ENCODE measurements at places on chromosomes 16 and 17. TPM values are rescaled to one million over a fixed set of nuclear protein-coding genes. Genes with fewer than 3 reads are reported as not detected.

DNA sequence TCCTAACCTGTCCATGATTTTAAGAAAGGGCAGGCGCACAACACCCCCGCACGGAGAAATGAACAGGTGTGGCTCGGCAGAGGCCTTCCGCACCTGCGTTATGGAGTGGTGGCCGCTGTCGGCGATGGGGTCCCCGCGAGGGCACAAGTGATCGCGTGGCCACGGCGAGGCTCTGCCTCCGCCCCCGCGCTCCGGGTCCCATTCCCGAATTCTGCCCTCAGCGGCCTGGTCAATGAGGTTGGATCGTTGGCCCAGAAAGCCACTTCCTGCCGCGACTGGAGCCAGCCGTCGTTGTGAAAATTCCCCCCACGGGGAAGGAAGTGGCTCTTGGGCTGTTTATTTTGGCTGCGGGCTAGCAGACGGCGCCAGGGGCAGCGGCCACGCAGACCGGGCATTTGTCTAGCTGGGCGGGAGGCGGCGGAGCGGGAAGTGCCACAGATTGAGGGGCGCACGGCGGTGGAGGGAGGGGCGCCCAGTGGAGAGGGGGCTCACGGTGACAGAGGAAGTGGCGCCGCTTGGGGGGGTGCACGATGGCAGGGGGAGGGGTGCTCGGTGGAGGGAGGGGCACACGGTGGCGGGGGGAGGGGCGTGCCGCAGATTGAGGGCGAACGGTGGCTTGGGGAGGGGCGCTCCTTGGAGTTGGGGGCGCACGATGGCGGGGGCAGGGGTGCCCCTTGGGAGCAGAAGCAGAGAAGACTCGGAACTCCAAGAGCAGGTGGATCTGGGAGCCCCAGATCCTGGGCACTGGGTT is 25.0 kb downstream of the MRC2 start:
- peak; percentile 76 for DNase-seq

- DNase-seq: no peak
Measured at GRCh38 chr16:59759296-59759695, 1025.2 kb upstream of the GOT2 start.

DNA sequence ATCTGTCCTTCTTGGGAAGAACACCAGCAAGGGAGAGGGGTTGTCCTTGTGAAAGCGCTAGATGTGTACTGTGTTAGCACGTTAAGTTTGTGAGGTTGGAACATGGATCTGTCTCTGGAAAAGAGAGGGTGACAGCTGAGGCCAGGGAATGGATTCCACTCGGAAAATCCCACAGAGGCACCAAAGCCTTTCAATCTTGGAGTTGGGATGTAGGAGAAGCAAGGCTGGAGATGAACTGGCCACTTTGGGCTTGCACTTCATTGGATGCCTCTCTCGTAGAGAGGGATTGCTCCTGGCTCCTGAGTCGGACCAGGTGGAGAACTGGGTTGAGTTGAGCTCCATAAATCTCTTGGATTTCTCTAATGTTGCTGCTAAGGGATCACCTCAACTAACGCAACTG is 67.2 kb downstream of the CCDC182 start:
- no peak for DNase-seq

DNA sequence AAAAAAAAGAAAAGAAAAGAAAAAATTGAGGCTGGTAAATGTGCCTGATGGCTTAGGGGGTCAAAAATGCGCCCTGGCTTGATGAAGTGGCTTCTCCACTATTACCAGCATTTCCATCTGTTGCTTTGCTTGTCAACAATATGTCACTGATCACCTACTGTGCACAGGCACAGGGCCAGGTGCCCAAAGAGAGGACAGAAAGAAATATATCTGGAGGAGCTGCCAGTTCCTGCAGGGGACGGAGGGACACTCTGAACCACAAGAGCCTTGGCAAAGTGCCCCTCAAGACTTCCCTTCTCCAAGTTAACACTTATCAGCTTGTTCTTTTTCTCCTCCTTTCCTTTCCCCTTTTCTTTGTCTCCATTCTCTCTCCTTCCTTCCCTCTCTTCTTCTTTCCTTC is 34.7 kb downstream of the GINS3 start:
- no peak for DNase-seq

DNA sequence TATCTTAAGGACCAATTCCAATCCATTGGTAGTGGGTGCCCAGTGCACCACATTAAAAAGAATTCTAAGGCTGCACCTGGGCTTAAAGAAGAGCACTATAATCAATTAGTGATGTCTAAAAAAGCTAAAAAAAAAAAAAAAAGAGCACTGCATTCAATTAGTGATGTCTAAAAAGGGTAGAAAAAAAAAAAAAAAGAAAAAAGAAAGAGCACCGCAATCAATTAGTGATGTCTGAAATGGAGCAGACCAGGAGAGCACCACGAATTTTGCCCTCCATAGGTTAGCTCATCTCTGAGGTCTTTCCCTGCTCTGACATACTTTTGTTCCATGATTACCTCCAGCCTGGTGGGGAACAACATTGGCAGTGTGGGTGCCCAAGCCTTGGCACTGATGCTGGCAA is 18.9 kb upstream of the CYLD start:
- no peak for DNase-seq

GRCh38 chr17:45021607-45022287 is 29.7 kb downstream of the DCAKD start:
- DNase-seq: peak; percentile 85

GRCh38 chr17:38797158-38797490 is 2.2 kb downstream of the PIP4K2B start:
- no peak for DNase-seq

- peak; percentile 74 for DNase-seq
Measured at GRCh38 chr16:14003074-14003570, 68.0 kb upstream of the MRTFB start.

DNA sequence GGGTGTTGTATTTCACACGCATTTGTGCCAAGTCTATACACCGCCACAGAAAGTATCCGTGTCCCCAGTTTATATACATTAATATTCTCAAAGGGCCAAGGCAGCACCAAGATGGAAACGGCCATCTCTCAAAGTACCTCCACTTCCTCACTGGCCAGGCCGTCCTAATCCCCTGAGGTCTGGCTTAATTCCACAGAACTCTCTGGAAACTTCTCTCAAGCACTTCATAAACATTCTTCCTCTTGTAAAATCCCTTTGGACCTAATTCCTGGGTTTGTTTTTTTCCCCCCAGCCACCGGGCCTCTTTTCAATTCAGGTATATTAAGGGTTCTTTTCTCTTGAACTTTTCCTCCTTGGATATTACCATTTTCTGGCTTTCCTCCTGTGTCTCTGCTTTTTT is 5.1 kb upstream of the ERN1 start:
- DNase-seq: no peak

DNA sequence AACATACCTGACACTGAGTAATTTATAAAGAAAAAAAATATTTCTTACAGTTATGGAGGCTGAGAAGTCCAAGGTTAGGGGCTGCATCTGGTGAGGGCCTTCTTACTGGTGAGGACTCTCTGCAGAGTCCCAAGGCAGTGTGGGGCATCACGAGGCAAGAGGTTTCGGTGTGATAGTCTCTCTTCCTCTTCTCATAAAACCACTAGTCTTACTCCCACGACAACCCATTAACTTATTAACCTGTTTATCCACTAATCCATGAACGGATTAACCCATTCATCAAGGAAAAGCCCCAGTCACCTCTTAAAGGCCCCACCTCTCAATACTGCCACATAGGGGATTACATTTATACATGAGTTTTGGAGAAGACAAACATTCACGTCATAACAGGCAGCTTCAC is 20.1 kb downstream of the CIITA start:
- no peak for DNase-seq

DNA sequence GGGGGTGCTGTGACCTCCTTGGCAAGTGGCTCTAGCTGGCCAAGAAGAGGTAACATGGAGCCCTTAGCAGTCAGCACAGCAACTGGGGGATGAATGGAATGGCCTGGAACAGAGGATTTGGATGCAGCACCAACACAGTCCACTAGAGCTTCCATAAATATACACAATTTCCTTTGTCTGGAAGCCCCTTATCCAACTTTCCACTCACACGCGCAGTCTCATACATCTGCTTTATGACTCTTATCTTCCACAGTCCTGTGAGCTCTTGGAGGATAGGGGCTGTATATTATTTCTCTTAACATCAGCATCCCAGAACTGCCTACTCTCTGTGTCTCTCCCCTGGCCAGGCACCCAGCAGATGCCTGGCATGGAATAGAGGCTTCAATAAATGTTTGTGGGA is 235.6 kb upstream of the MAF start:
- no peak for DNase-seq

BRIP1 gene
- total RNA-seq: 0.06 TPM

- no peak for DNase-seq
Measured at GRCh38 chr16:1034230-1035065, 38.1 kb upstream of the SSTR5 start.

DNA sequence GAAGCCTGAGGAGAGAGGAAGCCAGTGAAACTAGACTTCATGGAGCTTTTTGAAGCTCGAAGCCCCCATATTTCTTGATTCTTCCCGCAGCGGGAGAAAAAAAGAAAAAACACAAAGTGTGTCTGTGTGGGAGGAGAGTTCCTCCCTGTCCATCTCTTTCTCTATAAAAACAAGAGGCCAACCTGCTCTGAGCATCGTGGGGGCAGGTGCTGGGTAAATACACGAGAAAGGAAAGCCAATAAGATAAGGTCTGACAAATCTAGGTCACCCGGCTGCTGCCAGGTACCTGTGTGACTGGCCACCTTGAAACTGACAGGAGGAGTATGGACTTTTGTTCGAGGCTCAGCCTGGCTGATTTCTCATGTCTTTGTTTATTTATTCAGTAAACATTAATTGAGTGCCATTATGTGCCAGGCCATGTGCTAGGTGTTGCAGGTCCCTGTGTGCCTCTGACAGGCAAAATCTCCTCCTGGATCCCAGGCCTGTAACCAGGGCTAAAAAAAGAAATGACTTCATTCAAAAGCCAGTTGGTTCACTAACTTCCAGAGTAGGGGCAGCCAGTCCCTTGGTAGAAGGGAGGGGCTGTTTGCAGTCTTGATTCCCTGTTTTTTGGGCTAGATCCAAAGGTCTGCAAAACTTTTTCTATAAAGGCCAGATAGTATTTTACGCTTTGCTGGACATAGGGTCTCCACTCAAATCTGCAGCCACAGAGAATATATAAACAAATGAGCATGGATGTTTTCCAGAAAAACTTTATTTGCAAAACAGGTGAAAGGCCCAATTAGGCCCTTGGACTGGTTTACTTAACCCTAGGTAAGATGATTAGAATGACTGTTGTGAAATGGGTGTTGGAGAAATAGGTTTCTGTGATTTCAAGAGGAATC is 35.6 kb downstream of the YPEL2 start:
- no peak for DNase-seq

DNA sequence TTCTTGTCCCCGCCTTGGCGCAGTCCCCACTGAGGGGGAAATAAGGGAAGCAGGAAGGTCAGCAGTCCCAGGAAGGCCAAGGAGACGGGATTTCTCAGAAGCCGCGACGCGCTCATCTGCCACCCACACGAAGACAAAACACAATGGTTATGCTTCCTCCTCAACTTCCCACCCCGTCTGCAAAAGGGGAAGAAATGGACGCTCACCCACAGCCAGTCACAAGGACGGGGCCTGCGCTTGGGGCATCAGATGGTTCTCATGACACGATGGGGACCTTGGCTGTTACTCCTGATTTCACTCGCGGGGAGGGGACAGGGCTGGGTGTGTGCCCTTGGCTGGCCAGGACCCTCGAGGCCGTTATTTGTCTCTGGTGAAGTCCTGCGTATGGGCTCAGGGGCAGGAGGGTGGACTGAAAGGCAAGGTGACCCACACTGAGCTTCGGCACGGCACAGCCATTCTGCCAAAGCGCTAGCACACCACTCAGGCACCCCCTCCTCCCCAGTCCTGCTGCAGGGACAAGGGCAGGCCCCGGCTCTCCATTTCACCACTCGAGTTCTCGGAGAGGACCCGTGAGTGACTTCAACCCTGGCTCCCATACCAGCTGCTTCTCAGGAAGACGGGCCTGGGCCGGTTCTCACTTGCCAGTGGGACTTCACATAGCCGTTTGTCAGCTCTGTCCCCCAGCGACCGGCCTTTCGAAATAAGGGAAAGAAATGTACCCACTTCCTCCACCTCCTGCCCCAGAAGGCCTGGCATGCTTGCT is 84.5 kb downstream of the ABR start:
- no peak for DNase-seq

- DNase-seq: no peak
Measured at GRCh38 chr17:49440581-49440980, 25.9 kb upstream of the PHB1 start.

KRT13 gene
- not detected for total RNA-seq

GRCh38 chr16:1541293-1542165 is 8.1 kb downstream of the TMEM204 start:
- DNase-seq: no peak

DNA sequence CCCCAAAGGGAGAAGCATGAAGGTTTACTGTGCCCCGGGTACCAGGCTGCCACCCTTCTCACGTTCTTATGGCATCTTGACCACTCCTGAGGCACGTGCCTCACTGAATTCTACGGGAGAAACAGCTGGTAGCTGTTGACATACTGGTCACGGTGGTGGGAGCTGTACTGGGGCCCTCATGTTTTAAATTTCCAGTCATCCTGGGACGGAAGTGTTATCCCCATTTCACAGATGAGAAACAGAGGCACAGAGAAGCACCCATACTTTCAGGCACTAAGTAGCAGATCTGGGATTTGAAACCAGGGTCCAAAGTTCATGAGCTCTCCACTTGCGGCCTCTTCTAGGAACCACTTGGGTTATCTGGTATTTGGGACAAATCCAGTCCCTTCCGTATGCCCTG is 26.3 kb upstream of the DOC2B start:
- DNase-seq: no peak

CLDN9 gene
- total RNA-seq: 0.17 TPM

DNA sequence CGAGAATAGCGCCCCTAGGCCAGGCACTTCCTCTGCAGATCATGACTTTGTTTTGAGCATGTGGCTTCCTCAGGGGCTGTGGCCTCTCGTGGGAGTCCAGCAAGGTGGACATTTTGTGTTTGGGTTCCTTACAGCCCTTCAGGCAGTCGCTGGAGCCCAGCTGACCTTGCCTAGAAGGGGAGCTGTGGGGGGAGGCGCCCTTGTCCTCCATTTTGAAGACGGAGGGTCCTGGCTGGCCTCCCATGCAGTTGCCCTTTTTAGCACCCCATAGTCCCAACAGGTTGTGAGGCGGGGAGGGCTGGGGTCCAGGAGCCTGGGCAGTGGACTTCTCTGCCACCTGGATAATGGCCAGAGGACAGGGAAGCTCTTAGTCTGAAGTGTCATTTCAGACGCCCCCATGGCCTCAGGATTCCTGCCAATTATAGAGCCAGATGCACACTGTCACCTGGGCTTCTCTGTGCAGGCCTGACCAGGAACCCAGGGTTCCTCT is 1.4 kb downstream of the SOST start:
- DNase-seq: no peak

DNA sequence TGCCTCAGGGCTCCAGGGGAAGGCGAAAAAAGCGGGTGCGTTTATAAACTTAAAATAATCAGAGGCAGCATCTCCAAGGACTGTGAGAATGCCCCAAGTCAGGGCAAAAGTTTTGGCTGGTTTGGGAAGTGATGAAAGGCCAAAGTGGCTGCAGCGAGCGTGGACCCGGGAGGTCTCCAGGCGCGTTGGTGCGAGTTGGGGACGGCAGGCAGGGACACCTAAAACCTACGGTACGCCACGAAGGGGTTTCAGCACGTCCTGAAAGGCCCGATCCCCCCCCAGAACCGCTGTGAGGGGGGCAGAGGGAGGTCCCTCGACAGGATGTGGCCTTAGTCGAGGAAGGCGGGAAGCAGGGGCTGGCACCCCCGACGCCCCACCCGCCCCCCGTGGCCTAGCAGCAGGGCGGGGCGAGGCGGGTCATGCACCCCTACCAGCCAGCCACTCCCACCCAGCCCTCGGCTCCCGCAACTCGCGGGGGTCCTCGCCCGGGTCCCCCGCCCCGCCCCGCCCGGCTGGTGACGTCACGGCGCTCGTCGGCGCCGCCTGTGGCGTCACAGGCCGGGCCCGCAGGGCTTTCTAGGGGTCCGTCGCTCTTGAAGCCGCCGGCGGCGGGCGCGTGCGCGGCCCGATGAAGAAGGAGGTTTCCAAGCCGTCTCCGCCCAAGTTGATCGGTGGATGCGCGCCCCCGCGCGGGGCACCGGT is at the start of gene MYCBPAP:
MYCBPAP (plus strand) TSS at position 569 of the 702 bp plus-strand sequence. CDS start 236 bp downstream, outside the sequence.
- peak; percentile 90 for DNase-seq
